Stimulated activated CD8-positive, alpha-beta memory T cell treated with anti-CD3 and anti-CD28 coated beads, Interleukin-4, amount 100 ng/mL, for 4 hours (primary cell): ENCODE measurements at places on chromosomes 11 and 22.

DNA sequence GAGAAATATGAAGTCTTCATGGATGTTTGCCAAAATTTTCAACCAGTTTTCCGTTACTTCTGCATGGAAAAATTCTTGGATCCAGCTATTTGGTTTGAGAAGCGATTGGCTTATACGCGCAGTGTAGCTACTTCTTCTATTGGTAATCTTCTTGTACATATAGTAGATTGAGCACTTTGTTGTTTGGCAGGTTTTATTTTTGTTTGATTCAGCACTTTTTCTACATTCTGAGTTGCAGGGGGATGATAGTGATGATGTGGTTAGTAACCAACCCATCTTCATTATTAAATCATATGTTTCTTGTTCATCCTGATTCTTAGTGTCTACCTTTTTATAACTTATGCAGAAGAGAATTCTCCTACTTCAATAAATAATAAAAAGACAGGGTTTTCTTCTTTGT, 121.6 kb downstream of the C11orf65 start:
- no peak for DNase-seq

DNA sequence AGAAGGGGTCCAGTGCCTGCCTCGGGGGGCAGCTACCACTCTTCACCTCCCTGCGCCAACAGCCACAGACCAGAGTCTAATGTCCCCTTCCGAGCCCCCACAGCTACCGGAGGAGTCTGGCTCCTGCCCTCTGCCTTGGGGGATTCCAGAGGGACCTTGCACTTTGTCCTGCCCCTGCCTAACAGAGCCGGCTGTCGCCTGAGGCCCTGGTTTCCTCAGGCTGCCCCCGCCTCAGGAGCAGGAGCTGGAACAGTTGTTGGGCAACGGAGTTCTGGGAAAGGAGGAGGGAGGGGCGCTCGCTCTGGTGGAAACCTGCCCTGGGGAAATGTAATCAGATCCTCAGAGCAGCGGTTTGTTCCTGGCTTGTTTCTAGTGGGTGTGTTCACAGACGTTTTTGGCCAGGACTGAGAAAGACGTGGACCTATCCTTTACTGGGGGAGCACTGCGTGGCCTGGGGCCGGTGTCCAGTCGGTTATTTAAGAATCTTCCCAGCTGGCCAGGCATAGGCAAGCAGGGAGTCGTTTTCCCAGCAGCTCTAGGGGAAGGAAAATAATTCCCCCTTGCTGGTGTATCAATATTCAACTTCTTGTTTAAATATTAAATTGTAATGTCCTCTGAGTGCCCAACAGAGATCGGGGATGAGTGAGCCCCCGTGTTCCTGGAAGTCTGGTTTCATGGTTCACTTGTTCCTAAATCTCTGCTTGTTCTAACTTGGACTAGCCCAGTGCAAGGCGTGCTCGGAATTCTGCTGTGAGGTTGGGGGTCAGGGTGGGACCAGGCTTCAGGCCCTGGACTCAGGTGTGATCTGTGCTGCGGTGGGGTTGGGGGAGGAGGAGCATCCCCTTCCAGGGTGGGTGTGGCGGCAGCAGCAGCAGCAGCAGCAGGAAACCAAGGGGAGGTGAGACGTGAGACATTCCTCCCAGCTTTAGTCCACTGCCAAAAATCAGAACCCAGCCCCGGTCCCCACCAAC, 32.1 kb downstream of the A4GALT start:
- no peak for DNase-seq

- DNase-seq, result no peak
Measured at GRCh38 chr22:42711281-42711731, 9.4 kb downstream of the A4GALT start.

DNA sequence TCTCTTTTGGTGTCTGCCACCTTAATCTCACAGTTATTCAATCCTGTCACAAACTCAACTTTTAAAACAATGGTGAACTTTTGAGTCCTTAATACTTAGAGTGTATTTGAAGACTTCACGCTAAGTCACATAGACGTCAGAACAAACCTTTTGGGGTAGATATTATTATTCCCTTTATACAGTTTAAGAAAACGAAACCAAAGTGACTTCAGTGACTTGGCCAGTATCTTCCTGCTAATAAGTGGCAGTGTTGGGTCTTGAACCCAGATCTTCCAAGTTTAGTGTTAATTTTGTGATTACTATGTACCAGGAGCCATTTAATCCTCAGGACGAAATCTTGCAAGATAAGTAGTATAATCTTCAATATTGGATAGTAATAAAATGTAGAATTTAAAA, 691 bp downstream of the CEP295 start:
- DNase-seq, result no peak

DNA sequence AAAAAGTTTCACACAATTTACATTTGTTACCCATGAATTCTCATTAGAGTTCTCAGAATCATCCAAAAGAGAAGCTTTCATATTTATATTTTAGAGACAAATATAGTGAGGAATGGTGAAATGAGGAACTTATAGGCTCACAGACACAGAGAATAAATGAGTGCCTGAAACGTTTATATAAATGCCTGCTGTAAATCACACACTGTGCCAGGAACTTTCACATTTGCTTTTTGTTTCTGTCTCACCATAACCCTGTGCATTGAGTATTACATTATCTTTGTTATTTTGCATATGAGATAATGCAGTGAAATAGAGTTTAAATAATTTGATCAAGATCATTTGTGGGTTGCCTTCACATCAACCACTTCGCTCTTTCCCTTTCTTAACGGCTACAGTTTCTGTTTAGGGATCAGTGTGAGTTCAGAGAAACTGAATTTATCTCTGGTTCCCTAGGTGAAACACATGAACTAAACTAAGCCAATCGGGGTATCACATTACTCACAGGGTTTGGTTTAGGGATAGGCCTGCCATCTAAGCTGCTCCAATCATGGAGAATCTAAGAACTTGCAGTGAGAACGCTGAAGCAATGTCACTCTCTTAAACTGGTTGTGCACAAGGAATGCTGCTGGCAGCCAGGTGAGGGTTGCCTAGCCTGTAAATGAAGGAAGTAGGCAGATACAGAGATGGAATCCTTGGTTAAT, 1339.2 kb upstream of the TENM4 start:
- DNase-seq, result no peak

DNA sequence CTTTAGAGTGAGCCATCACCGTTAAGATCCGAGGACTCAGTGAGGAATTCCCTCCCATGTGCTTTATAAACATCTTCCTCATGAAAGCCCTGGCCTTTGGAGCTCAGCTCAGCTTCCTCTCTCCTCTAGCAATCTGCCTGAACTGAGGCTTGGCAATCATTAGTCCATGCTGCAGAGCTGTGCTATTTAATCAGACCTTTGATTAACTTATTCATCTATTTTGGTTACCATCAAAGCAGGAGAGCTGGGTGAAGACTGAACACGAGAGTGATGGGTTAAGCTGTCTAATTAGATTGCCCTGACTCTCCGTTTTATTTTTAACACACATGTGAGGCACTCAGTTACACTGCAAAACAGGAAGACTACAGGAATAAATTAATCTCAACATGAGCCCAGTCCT, 351.3 kb downstream of the LARGE1 start:
- DNase-seq, result no peak

DNA sequence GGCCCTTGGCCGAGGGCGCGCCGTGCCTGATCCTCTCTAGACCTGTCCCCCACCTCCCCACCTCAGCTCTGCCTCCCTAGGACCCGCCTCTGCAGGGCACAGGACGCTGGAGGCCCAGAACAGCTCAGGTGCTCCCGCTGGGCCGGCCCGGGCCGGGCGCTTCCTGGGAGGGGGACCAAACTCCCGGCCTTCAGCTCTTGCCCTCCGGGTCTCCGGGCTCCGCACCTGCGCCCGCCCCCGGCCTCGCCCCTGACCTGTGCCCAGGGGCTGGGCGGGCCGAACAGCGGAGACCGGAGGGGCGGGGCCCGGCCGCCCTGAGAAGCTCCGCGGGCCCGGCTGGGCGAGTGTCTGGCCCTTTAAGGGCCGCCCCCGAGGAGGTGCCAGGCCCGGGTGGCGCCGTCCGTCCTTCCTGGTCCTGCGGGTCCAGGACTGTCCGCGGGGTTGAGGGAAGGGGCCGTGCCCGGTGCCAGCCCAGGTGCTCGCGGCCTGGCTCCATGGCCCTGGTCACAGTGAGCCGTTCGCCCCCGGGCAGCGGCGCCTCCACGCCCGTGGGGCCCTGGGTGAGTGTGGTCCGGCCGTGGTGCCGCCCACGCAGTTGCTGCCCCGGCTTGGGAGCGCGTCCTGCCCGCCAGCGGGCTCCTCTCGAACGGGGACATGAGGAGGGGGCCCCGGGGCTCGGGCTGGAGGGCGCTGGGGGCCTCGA, at the start of gene SSH3:
Gene SSH3, plus strand, starts transcription at position 399 of the 703 bp plus-strand sequence. Its CDS starts 96 bp downstream, at position 495.
- no peak for DNase-seq

DNA sequence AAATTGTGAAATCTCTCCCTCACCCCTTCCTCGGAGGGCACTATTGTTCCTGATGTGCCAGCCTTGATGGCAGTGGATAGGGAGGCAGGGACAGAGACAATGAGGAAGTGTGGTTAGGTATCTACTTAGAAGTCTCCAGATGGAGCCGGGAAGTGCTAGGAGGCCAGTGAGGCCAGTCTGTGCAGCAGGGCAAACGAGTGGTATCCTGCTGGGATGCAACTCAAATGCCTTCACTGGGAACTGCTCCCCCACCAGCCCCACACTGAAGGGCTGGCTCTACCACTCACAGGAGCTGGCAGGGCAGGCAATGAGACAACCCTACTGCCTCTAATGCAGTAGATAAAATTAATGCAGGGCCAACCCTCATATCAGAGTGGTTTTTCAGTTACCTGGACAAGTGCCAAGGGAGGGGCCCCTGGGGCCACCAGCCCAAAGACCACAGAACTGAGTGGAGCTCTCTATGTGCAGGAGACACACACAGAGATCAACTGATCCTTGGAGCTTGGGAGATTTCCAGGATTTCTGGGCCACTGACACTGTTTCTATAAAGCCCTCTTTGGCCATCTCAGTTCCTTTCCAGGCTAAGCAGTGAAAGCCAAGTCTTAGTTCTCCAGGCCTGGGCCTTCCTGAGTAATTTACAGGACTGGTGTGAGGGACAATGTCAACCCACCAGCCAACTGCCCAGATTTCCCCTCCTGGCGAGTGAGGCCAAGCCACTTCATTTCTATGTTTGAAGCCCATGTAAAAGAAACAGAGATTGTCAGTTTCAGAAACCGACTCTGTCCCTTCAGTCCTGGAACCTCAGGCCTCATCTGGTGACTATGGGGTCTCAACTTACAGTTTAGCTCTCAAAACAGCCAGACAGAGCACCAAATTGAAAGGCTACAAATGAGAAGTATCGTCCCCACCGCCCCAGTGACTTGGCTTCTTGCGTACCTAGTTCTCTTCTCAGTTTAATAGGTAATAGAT, 4.1 kb downstream of the MIF start:
- no peak for DNase-seq

- no peak for DNase-seq
Measured at GRCh38 chr22:49968313-49968830, 7.8 kb downstream of the PIM3 start.
